ENCODE measurements at places on chromosomes 3 and 15.

GRCh38 chr15:55289746-55290527 lies at the start of gene RAB27A:
Gene RAB27A, minus strand, starts transcription at chr15:55289813. Its CDS starts 54,879 bp downstream, at chr15:55234934.
- DNase-seq = peak; percentile 93

DNA sequence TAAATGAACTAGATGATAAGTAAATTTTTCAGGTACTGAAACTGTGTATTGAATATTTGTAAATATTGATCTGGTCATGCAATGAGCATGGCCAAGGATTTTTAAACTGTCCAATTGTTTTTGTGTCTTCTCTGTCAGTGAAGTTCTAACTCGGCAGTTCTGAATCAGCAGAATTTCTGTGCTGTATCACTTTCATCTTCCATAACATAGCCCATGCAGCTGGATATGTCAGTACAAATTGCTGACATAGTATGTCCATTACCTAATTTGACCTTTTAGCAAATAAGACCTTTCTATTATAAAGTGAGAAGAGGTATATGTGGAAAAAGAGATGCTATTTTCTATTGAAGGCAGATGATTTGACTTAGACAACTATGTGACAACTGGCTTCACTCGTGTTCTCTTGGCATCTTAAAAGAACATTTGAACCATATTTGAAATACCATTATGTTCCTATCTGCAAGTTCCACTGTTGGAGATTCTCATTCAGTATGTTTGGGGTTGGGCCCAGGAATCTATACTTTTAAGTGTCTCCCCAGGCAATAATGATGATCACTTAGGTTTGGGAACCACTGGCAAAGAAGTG lies 90.4 kb downstream of the CMSS1 start:
- no peak for DNase-seq

DNA sequence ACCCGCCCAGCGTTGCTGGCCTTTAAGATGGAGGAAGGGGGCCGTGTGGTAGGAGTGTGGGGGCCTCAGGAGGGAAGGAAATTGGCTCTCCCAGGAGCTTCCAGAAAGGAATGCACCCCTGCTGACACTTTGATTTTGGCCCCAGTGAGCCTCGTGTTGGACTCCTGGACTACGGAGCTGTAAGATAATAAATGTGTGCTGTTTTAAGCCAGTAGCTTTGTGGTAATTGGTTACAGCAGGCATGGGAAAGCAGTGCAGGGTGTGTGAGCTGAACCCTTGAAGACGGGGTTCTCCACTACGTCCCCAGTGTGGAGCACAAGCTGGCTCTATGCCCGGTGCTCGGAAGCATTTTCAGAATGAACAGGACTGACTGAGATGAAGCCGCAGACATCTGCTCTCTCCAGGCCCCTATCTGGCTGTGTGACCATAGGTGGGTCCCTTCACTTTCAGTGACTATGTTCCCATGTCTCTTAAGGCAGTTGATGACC lies 22.9 kb upstream of the CGNL1 start:
- DNase-seq = peak; percentile 37

GRCh38 chr3:57699591-57699990 lies 6.7 kb upstream of the DENND6A start:
- DNase-seq = no peak

DNA sequence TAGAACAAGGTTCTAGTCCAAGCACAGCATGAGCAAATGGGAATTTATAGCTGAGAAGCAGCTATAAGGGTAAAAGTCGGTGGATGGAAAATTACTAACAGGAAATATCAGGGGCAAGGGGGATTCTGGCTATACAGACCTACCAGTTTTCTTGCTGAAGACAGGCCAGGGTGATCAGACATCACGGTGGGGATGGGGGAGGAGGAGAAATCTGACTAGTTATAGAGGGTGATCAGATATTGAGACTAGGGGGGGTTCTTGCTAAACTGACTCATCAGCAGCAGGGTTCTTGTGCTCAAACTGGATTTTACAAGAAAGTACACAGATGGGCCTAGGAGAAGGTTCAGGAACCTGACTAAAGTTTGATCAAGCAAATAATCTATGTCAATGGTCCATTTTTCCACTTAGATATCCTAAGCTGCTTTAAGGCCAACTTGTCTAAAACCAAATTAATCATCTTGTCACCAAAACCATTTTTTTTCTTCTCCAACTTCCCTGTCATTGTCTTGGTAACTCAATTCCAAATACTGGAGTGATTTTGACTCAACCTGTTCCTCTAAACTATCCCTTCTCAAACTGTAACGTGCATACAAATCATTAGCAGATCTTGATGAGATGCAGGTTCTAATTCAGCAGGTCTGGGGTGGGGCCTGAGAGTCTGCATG lies 4.6 kb downstream of the TMEM212 start:
- DNase-seq = no peak

GRCh38 chr3:4508048-4508981 lies 15.2 kb downstream of the ITPR1 start:
- DNase-seq = no peak

GRCh38 chr3:39990532-39990931 lies 181.1 kb downstream of the MYRIP start:
- DNase-seq = no peak

- DNase-seq = no peak
Observed at GRCh38 chr15:40252438-40253166, 13.7 kb downstream of the PAK6 start.

DNA sequence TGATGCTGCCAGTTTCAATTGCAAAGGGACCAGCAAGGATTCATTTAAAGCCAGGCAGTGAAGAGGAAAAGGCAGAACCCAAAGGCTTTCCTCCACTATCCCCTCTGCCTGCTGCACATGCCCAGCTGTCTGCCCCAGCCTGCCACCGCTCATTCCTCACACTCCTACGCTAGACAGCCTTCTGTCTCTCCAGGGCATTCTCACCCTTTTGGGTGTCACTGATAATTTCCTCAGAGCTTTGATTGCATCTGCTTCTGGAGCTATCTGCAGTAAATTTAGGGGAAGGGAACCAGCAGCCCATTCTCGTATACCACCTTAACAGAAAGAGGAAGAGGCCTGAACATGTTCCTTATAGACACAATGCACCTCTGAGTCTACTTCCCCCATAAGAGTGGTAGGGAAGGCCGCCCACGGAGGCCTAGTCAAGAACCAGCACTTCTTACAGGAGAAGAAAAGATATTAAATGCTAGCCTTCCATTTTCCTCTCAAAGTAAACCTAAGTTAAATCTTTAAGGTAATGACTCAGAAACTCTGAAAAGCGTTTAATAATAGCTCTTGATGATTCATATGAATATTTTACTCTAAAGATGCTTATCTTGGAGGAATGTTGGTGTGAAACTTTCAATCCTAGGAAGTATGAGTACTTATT lies 20.9 kb downstream of the NUDT16 start:
- DNase-seq = no peak

- no peak for DNase-seq
Observed at GRCh38 chr3:136490646-136491405, 240.7 kb downstream of the PCCB start.

DNA sequence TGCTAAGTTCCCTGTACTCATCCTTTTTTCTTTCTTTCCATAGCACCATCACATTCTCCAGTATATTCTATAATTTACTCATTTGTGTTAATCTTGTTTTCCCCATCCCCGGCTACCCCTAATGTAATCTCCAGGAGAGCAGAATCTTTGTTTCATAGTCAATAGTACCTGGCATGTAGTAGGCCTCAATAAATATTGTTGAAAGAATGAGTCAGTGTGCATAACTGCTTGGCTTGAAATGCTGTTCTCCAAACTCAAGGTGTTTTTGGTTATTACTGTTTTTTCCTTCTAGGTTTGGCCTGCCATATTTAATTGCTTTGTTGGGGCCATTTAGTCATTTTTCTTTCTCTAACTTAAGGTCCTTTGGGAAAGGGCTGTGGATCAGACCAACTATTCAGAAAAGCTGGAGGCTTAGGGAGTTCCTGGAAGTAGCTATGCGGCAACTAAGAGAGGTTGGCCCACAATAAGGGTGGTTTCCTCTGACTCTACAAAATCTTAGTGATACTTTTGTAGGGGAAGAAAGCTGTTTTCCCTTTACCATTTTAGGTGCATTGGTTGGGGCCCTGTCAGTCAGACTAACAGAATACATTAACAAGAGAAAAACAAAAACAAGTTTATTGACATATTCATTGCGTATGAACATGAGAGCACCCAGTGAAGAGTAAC lies 28.4 kb downstream of the KAT2B start:
- no peak for DNase-seq

- peak; percentile 91 for DNase-seq
Observed at GRCh38 chr3:33439546-33440327, 468 bp downstream of the UBP1 start.

DNA sequence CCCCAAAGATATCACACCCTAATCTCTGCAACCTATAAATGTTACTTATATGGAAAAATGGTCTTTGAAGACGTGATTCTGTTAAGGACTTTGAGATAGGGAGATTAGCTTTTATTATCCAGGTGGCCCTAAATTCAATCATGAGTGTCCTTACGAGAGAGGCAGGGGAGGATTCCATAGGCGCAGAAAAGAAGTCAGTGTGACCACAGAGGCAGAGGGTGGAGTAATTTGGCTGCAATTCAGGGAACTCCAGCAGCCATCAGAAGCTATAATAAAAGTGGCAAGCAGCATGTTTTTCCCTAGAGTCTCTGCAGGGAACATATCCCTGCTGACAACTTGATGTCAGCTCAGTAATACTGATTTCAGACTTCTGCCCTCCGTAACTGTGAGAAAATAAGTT lies 315.2 kb upstream of the ROBO2 start:
- no peak for DNase-seq

DNA sequence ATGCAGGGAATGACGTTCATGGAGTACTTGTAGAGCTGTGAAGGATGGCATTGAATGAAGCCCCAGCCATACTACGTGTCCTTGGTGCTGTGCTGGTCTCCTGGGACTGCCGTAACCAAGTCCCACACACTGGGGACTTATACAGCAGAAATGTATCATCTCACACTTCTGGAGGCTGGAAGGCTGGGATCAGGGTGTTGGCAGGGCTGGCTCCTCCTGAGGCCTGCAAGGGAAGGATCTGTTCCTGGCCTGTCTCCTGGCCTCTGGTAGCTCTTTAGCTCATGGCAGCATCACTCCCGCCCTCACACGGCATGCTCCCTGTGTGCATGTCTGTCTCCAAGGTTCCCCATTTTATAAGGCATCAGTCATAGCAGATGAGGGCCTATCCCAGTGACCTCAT lies 29.5 kb upstream of the GABRG3 start:
- no peak for DNase-seq

GRCh38 chr3:172516318-172517214 lies 6.7 kb downstream of the TNFSF10 start:
- no peak for DNase-seq

DNA sequence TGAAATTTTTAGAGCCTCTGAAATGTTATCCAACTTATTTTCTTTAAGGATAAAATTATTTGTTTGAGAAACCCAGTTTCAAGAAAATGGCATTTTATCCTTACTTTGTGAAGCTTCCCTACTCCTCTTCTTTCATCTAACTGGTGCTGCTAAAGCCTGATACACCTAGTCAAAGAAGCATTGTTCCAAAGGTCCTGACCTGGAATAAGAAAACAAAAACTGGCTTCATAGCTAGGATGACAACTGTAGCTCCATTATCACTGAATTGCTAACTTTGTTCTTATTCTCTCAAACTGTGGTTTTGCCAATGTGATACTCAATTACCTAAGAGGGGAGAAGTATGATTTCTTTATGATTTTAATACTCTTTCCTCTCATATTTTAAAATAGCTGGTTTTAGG lies 27.6 kb upstream of the ATP2C1 start:
- no peak for DNase-seq

- no peak for DNase-seq
Observed at GRCh38 chr15:27550635-27551034, 548.5 kb downstream of the OCA2 start.

- no peak for DNase-seq
Observed at GRCh38 chr3:37225481-37225880, 51.1 kb upstream of the LRRFIP2 start.

DNA sequence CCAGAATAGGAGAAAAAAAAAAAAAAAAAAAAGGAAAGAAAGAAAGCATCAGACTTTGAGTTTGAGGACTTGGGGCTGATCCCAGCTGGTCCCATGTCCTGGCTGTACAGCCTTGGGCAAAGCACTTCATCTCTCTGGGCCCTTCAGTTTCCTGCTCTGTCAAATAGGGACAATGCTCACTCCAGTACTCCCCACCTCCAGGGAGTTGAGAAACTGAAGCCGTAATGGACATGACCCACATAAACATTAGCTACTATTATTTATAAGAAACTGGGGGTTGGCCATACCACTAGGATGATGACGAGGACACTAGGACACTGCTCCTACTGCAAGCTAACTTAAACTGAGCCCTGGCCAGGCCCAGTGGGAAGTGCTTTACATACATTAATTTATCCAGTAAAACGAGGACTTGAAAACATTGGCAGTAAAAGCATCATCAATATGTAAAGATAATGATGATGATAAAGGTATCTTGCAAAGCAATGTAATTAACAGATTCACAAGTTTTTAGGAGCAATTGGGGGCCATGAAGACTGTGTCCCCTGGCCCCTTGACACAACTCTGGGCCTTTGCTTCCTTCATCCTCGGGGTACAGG lies 22.9 kb upstream of the SMAD6 start:
- no peak for DNase-seq

- DNase-seq = no peak
Observed at GRCh38 chr3:108493862-108494261, 16.5 kb downstream of the MYH15 start.

- no peak for DNase-seq
Observed at GRCh38 chr3:6260551-6261191, 600.2 kb upstream of the GRM7 start.

DNA sequence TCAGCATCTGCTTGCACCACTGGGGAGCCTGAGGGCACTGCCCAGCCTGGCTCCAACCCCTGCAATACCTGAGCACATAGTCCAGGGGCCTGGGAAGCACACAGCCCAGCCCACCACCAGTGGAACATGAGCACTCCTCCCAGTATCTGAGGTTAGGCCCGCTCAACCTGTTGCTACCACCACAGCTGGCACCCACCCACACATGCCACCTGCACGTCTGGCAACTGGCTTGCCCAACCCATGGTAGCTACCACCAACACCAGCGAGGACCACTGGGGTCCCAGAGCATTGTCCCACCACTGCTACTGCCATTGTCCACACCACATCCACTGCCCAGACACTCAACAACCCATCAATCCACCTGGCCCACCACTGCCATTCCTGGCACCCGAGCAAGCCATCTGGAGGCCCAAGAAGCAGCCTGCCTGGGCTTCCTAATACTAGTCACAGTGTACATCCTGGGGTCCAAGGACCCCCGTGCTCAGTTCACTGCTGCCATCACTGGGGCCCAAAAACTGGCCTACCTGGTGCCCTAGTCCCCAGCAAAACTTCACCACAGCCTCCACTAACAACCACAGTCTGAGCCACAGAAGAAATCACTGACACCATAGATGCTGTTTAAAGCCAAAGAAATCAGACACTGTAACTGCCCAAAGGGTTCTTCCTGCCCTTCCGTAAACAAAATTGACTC lies 62.1 kb upstream of the TBC1D23 start:
- DNase-seq = no peak

GRCh38 chr3:98839846-98840245 lies 61.6 kb downstream of the DCBLD2 start:
- DNase-seq = no peak

All from mesenteric fat pad (tissue), 1 donor.